ENCODE measurements at places on chromosomes 3 and 15.

GRCh38 chr3:126424039-126424717 lies 29.5 kb downstream of the CFAP100 start:
- no peak for DNase-seq

GRCh38 chr3:178969004-178969700 lies 102.5 kb downstream of the ZMAT3 start:
- no peak for DNase-seq

DNA sequence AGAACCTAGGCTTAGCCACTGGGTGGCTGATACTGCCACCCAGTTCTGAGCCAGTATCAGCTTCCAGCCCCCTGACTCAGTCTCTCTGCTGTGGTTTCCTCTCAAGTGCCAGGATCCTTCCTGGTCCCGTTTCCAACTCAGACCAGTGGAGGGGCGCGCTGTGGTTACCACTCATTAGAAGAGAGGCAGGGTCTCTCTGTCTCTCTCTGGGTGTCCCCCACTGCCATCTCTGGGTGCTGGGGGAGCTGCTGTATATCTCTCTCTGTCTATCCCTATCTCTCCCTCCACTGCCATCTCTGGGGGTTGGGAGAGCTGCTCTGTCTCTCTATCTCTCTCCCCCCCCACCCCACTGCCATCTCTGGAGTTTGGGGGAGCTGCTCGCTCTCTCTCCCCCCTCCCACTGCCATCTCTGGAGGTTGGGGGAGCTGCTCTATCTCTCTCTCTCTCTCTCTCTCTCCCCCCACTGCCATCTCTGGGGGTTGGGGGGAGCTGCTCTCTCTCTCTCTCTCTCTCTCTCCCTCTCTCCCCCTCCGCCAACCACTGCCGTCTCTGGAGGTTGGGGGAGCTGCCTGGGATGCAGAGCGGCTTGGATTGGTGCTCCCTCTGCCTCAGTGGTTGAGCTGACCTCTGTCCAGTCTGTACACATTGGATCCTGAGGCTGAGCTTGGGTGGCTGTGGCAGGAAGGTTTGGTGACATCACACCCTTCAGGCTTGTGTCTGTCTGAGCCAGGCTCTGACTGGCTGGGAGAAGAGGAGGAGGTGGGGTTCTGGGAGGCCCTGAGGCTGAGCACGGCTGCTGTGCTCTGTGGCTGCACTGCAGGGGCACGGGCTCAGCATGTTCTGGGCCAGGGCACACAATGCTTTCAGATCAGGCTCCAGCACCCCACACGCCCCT lies 98.9 kb downstream of the APBA2 start:
- DNase-seq = no peak

DNA sequence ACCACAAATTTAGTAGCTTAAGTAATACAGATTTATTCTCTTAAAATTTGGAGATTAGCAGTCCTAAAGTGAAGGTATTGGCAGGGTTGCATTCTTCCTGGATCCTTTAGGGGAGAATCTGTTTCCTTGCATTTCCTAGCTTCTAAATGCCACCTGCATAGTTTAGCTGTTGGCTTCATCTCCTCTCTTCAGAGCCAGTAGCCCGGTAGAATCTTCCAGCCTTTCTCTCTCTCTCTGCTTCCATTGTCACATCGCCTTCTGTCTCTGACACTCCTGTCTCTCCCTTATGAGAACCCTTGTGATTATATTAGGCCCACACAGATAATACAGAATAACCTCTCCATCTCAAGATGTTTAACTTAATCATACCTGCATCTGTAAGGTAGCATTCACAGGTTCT lies 21.4 kb downstream of the FAM98B start:
- no peak for DNase-seq

DNA sequence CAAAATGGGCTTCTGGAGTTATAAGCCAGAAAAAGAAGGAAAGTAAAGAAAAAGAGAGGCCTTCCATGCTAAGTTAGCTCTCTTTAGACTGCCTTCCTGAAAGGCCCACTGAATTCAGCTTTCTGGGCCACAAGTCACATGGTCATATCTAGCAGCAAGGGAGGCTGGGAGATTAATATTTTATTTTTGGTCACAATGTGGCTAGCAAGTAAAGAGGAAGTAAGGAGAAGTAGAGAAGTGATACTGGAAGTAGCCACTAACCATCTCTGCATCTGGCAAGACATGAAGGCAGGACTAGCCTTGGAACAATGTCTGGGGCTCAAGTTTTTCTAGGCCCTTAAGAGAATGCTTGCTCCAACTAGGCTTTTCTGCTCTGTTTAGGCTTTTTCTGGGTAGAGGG lies 81.8 kb upstream of the UBE2E1 start:
- no peak for DNase-seq

- DNase-seq = no peak
Observed at GRCh38 chr3:19576343-19576742, 357.7 kb downstream of the EFHB start.

DNA sequence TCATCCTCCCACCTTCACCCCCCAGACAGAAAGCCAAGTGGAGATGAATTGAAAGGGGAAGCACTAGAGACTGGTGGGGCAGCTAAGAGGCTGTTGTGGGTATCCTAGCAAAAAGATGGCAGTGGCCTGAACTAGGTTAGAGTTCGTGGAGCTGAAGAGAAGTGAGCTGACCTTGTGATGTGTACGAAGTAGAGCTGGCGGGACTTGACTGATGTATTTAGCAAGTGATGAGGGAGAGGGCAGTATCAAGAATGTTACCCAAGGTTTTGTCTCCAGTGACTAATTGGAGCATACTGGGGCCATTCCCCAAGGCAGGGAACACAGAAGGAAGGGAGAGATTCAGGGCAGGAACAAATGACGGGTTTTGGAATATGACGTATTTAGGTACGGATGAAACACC lies 50.0 kb upstream of the CP start:
- DNase-seq = no peak

DNA sequence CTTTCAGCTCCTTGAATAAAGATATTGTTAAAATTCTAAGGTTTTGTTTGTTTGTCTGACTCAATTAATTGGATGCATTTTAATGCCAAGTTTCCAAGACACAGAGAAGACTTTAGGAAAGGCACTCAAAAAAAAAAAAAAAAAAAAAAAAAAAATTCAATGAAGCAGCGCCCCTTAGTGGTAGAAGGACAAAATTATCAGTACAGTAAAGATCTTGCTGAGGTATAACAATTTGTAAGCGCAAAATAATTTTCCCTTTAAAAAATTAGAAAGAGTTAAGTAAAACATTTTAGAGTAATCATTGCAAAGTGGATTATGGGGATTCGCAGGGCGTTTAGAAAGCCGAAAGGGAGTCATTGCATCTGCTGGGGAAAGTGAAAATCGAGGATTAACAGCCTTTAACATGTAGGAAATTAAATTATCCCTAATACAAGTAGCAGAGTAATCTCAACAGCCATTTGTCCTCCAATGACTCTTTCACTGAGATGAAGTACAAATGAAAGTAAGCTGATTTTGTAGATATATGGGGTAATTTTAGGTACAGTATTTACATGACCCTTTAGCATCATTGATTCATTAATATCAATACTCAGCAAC lies 5.8 kb upstream of the DIS3L start:
- no peak for DNase-seq

DNA sequence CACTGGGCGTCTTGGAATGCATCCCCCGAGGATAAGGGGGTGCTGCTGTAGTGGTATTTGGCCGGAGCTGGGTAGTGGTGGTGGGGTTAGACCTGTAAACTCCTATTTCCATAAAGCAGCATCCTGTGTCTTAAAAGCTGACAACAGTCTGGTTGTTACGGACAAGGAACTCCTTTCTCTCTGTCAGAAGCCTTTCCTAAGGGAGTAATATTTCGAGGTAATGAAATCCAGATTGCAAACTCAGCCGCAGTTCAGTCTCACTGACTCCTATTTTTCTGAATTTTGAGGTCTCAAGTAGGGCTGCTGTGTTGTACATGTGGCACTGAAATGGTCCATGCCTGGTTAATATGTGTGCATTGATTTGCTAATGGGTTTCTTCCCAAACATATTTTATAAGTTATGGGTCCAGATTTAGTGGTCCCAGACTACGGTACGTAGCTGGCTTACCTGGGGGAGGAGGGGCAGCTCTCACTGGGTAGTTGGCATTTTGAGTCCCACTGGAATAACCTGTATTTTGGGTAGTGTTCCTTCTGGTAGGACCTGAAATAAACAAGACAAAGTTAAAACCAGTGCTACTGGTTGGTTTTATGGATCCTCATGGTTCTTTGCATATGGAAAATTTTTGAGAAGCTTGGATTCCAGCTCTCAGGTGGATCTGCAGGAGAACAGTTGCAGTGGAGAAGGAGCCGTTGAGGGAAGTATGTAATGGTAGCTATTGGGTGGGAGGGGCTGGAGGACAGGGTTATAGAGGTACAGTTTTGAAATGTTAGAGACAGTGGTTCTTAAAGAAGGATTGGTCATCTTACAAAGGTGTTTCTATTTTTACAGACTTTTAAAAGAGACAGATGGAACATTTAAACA lies 48.6 kb upstream of the LDHAL6B start:
- no peak for DNase-seq

GRCh38 chr15:67775250-67775649 lies 50.1 kb upstream of the SKOR1 start:
- no peak for DNase-seq

- no peak for DNase-seq
Observed at GRCh38 chr15:101390060-101390459, 95.0 kb upstream of the SNRPA1 start.

- DNase-seq = no peak
Observed at GRCh38 chr3:43104660-43105595, 951 bp downstream of the POMGNT2 start.

- DNase-seq = no peak
Observed at GRCh38 chr3:182809531-182809930, 16.2 kb downstream of the ATP11B start.

GRCh38 chr3:46845397-46845859 lies 17.8 kb downstream of the MYL3 start:
- DNase-seq = no peak

DNA sequence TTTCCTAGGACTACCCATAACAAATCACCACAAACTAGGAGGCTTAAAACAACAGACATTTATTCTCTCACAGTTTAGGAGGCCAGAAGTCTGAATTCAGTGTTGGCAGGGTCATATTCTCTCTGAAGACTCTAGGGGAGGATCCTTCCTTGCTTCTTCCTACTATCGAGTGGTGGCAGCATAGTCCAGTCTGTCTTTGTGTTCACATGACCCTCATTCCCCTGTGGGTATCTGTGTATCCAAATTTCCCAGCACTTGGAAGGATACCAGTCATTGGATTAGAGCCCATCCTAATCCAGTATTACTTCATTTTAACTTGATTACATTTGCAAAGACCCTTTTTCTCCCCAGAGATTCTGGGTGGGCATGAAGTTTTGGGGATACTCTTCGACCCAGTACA lies 63.8 kb downstream of the GMPS start:
- no peak for DNase-seq

DNA sequence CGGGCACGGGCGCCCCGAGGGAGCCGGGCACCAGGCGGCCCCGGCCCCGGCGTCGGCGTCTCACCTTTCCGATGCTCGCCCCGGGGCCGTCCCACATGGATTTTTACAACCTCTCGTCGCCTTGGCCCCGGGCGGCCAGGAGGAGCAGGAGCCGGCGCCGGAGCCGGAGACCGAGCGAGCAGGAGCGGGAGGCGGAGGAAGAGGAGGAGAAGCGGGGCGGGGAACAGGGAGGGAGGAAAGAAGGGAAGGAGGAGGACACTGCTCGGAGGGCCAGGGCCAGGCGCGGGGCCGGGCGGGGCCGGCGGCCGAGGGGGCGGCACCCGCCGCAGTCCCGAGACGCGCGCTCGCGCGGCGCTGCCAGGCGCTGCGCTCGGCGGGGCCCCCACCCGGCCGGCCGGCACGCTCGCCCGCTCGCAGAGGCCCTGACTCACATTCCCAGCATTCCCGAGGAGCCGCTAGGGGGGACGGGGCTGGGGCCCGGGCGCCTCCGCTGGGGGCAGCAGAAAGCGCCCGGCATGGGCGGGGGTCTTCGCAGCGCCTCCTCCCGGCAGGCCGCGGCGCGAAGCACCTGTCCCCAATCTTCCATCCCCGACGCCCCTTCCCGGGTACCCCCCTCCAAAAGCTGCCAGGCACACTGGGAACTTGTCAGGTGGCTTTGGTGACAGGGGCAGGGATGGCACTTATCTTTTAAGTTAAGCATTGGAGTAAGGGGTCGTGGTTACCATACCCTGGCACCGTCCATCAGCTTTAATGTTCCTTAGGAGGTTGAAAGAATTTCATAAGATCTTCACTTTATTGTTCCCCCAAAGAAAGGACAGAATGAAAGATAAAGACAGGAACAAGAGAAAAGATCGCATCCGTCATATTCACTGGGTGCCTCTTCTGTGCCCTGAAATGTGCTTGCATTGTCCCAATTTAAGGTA lies at the start of gene ERC2:
Gene ERC2, minus strand, starts transcription at position 284 of the 923 bp plus-strand sequence.
- DNase-seq = no peak

DNA sequence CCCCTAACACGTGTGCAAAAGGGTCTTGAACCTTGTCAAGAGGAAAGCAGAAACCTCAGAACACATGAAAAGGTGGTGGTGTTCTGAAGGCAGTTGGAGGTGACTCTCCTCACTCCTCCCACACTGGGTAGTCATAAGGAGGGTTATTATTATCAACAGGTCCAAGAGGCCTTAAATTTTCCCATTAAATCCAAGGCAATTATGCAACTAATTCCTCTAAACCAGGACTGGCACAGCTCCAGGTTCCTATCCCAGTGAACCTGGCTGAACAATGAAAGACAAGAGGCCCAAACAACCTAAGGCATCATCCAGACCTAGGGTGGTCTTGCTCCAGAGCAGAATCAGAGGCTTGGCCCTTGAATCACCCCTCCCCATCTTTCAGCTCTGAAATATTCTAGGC lies 15.0 kb downstream of the MYLK start:
- DNase-seq = no peak

- DNase-seq = no peak
Observed at GRCh38 chr15:85154061-85154460, 172.4 kb downstream of the PDE8A start.

DNA sequence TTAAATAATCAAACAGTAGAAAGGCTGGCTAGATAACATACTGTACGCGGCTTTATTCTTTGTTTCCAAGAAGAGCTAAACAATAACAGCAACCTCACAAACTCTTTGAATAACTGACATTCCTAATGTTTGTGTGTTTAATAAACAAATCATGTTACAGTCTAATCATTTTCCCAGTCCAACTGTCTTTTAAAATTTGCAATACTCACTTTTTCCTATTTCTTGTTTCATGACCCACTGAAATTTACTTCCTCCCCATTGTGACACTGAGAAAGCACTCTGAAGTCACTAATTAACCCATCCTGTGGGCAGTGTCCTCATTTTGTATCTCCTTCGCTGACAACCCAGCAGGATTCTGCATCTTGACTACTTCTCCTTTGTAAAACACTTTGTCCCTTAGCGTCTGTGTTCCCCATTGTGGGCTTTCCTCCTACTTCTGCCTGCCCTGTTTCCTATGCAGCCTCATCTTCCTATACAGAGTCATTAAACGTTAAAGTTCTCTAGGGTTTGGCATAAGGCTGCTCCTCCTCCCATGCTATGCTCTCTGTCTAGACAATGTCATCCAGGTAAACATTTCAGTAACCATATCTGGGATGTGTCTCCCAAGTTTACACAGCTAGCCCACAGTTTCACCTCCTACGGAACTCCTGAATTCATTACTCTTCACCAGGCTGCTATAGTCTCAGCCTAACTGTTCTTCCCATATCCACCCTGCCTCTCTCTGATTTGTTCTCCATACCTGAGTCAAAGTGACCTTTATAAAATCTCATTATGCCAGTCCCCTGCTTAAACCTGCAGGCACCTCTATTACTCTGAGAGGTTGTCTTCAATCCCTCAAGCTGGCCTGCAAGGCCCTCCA lies 148.9 kb downstream of the GREM1 start:
- DNase-seq = no peak

- DNase-seq = no peak
Observed at GRCh38 chr3:26132942-26133341, 343.1 kb downstream of the OXSM start.

- no peak for DNase-seq
Observed at GRCh38 chr15:23416349-23417276, 30.4 kb downstream of the GOLGA6L2 start.
